Renal cortical epithelial cell (primary cell): ENCODE measurements at places on chromosomes 4 and X. TPM values are rescaled to one million over a fixed set of nuclear protein-coding genes. Genes with fewer than 3 reads are reported as not detected.

Gene ANXA10
- total RNA-seq = not detected in 2 replicates

Gene CFAP47
- total RNA-seq = 0.35 and 1.6 TPM in 2 replicates

Gene FBXO8
- 33.9 and 48.5 TPM in 2 replicates for total RNA-seq

Gene RAB40A
- 0.25 TPM in 1 of 2 replicates, not detected in the other for total RNA-seq

Gene NUDT11
- 1.7 and 3.3 TPM in 2 replicates for total RNA-seq

Gene FSTL5
- 0.05 TPM in 1 of 2 replicates, not detected in the other for total RNA-seq

Gene NR3C2
- 2.0 and 5.2 TPM in 2 replicates for total RNA-seq

Gene IL1RAPL1
- 0.05 TPM in 1 of 2 replicates, not detected in the other for total RNA-seq

Gene GPRASP2
- total RNA-seq = 11.5 and 13.2 TPM in 2 replicates
